PC-9 (cell line): ENCODE measurements at places on chromosomes 3 and 15. TPM values are rescaled to one million over a fixed set of nuclear protein-coding genes. Genes with fewer than 3 reads are reported as not detected.

DNA sequence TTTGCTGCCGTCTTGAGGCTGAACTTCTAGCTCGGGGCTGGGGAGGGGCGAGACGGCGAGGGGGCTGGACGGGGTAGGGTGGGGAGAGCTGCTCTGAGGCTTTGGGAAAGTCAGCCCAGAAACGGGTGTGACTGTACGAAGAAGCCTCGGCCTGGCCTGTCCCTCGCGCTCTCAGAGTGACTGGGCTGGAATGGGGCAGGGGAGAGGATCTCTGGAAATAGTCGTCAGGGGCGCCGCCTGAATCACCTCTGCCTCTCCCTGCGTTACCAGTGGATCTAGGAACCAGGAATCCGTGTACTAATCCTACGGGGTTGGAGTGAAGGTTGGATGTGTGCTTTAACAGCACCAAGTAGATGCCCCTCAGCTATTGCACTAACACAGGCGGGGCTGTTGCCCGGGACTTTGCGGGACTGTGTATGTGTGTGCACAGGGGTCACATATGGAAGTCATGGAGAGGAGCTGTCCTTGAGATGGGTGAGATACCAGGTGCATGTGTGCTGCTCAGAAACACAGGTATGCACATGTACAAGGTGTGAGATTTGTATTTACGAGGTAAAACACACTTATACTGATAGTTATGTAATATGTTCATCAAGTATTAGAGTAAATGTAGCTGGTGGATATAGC lies 591 bp downstream of the FOXL2NB start:
- DNase-seq = no peak

GRCh38 chr15:45784656-45785055 lies 149.8 kb downstream of the SQOR start:
- no peak for DNase-seq

DNA sequence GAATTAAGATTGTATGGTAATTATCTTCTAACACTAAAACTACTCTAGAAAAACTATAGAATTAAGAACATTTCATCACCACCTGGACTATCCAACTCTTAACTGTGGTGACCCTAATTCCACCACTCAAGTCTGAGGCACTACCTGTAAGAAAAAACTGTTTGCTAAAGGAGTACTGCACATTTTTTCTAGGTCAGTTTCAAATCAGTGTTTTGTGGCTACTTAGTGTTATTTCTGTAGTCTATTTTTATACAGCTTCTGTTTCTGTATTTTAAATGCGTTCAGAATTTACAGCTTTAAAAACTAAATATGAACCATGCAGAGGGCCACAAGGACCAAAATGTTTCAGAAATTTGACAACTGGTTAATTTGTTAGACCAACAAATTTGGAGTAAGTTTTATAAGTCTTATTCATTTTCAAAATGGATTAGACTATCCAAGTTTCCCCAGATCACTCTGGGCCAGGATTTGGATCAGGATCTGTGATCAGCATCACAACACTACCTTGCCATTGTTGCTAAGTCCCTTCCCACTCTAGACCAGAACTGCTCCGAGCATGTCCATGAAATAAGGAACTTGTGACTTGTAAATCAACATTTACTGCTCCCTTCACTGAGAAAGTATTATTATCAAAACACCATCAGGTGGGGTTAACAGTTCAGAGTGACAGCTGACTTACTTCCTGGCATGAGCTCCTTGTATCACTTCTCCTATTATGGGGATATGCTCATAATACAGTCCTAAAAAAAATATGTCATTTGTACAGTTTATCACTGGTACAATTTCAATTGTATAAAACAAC lies 8.6 kb downstream of the GLT8D1 start:
- no peak for DNase-seq

DNA sequence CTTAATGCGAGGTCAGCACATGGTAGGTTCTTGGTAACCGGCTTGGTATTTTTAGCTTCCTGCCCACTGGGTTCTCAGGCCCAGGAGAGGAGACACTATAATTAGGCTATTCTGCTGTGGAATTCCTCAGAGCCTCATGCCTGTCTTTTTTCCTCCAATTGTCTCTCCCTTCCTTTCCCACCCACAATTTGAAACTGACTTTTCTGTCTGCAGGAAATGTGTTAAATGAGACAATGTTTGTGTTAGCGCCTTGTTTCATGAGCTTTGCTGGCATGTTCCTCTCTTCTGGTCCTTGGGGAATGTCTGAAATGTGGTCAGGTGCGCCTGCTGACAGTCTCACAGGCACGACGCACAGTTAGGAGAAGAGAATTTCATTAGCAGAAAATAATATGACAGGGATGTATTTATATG lies 223.6 kb upstream of the CTNNB1 start:
- no peak for DNase-seq

DNA sequence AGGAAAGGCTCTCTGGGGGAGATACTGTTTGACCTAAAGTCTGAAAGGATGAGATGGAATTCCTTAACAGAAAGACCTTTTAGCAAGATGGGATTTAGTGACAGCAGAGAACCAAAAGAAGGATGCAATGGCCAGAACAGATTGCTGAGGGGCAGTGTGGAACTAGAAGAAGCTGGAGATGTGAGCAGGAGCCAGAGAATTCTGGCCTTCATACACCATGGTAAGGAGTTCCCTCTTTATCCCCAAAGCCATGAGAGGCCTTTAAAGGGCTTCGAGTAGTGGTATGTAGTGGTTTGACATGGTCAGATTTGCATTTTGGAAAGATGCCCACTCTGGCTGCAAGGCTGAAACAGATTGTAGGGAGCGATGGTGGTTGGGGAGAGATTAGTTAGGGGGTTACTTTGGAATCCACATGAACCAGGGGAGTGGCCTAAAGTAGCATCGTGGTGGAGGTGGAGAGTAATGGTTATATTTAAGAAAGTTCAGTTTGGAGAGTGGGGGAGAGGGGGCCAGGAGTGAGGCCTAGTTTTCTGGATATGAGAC lies 34.0 kb upstream of the NPHP3 start:
- no peak for DNase-seq

DNA sequence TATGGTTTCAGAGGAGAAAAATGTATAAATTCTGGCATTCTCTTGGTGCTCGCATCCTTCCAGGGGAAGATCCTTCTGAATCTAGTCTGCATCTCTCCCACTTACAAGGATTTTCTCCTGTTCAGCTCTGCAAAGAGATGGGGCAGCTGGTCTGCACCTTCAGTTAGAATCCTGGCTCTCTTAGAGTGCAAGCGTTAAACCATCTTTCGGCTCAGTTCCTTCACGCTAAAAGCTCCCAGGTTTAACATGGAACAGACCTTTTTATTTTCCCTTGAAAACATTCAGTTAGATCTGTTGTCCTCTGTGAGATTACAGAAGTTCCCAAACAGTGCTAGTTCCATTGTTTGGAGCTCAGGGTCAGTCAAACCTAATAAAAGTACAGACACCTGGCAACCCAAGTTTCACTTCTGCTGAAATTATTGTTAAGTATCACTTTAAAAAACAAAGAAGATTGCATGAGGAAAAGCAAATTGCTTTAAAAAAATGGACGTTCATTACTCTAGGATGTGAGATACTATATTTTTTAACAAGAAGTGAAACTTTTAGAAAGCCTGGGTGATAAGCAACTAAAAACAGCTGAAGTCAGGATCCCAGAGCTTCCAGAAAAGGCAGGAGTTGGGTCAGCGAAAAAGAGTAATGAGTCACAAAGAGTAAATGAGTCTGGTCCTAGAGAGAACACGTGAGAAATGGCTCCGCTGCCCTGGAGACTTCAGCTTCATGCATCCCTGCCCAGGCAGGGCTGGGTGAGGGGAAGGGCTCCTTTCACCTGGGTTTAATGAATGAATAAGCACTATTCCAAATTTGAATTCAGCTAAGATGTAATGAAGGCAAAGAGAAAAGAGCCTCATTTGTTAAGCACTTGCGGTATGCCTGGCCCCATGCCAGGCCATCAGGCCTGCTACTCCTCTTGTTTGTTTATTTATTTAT lies 63.3 kb downstream of the ABTB1 start:
- DNase-seq = peak; percentile 36

GRCh38 chr15:69125236-69125635 lies 35.2 kb upstream of the GLCE start:
- no peak for DNase-seq

DNA sequence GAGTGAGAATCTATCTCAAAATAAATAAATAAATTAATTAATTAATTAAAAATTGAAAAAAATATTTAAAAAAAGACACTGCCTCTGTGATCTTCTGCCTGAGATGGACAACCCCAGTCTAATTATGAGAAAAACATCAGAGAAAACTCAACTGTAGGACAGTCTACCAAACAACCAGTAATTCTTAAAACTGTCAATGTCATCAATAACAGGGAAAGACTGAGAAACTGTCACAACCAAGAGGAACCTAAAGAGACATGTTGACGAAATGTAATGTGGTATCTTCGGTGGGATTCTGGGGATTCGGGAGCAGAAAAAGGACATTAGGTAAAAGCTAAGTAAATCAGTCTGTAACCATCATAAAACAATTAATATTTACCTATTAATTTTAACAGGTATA lies 265.4 kb upstream of the LMCD1 start:
- no peak for DNase-seq

DNA sequence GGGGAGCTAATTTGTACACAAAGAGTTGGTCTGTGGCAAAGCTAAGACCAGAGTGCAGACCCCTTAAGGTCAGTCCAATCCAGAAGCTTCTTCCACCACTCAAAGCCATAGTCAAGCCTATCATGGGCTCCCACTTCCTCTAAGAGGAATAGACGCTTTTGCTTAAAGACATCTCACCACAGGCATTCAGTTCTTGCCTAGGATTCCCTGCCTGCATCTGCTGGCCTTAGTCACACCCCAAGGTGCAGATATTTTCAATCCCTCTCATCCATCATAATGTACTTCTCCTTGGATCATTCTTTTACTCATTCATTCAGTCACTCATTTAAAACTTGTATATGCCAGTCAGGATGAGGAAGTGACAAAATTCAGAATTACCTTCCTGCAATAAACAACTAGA lies 179.6 kb upstream of the STT3B start:
- DNase-seq = no peak

GRCh38 chr15:92033314-92033713 lies 179.8 kb downstream of the SLCO3A1 start:
- DNase-seq = no peak

DNA sequence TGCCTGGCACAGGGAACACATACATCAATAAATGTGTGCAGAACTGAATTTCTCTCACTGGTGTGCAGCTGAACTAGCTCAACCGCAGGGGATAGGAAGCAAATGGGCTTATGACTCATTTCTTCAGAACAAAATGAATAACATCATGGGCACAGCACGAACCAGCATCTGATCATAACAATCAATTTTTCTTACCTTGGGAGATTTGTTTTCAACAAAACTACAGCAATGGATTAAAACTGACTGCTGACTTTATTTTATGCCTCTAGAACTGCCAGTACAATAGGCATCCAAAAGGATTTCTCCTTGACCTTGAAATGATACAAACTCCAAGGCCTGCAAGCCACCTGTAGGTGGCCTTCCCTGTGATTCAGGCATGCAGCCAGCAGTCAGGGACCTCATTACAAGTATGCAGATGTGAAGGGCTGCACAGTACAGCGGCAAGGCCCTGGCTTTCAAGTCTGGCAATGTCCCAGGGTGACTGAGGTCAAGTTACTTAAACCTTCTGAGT lies 26.1 kb downstream of the TAMM41 start:
- DNase-seq = no peak

DNA sequence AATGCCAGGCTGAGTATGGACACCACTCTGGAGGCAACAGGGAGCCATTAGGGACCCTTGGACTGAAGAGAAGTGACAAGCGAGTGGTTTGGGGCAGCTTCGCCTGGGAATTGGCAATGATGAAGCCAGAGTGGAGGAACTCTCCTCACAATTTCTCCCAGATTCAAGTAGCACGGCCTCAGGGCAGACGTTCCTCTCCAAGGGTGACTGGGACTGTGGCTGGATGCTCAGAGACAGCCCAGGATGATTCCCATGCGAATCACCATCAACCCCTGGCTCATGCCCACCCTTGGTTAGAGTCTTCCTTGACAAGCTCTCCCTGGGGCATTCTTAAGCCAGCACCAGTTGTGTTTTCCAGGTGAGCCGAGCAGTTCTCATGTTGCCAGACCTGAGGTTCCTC lies 16.3 kb upstream of the DOCK3 start:
- DNase-seq = no peak

- peak; percentile 76 for DNase-seq
Observed at GRCh38 chr3:149299938-149300801, 33.3 kb downstream of the TM4SF18 start.

GRCh38 chr15:62647843-62648505 lies 394.6 kb upstream of the TPM1 start:
- DNase-seq = no peak

GRCh38 chr15:48510976-48511375 lies 134.5 kb downstream of the FBN1 start:
- DNase-seq = no peak

DNA sequence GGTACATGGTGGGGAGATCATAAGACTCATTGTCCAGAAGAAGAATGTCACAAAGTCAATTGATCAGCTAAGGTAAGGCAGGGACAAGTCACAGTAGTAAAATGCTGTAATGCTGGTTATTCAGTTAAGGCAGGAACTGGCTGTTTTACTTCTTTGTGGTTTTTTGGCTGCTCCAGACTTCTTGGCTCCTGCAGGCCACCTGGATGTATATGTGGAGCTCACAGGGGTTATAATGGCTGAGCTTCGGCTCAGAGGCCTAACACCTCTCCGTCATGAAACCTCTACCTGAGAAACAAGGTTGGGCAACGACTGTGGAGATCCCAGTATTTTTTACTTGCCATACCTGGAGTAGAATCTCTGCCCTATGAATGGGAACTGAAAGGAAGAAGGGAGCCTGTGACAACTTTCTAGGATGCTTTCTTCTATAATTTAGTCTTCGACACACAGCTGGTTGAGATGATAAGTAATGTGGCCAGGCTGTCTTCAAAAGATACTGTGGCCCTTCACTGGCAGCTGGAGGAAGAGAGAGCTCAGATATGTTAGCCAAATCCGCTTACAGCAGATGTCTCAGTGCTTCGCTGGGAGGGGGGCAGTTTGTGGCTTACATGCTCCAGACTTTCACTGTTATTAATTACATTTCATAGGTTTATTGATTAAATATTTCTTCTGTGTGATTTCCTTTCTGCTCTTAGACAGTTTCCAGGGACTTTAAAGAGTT lies 887.8 kb downstream of the IGSF11 start:
- DNase-seq = no peak

DNA sequence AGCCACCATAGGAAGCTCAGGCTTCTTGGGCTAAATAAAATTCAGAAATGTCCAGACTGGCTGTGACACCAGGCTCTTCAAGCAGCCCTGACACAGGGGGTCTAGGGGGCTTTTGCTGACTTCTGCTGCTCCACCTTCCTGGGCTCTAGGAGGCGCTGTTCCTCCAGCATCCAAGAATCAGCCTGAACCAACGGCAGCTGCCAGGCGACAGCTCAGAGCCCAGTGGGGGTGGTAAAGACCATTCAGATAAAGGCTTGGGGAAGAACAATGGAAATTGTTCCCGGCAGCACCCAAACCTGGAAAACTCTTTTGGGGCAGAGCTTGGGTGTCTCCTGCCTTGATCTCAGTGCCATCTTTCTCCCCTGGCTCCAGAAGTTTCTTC lies 21.6 kb upstream of the PSTPIP1 start:
- DNase-seq = no peak

PLA2G4D gene
- total RNA-seq = 0.90 and 1.4 TPM in 2 replicates

CPN2 gene
- not detected in 2 replicates for total RNA-seq

IL20RB gene
- total RNA-seq = 3.8 and 7.2 TPM in 2 replicates

ISL2 gene
- 0.24 and 0.63 TPM in 2 replicates for total RNA-seq

CHDH gene
- 0.28 TPM in 1 of 2 replicates, not detected in the other for total RNA-seq

CILP gene
- total RNA-seq = 0.07 and 0.08 TPM in 2 replicates

ABI3BP gene
- 3.4 and 4.2 TPM in 2 replicates for total RNA-seq

RPS17 gene
- 1,891 and 1,969 TPM in 2 replicates for total RNA-seq

SEMA6D gene
- not detected in 2 replicates for total RNA-seq

RBPMS2 gene
- 4.1 and 5.3 TPM in 2 replicates for total RNA-seq

TERC gene
- 7.6 and 22.7 TPM in 2 replicates for total RNA-seq

ARGFX gene
- not detected in 2 replicates for total RNA-seq

AHSG gene
- not detected in 2 replicates for total RNA-seq
